SHP77 treated with DMSO at 0.1 percent for 48 hours (cell line): ENCODE measurements at places on chromosomes 5 and 9.

GRCh38 chr5:78647838-78648358, 674 bp downstream of the LHFPL2 start:
- no peak for DNase-seq

- DNase-seq, result no peak
These were observed 275.0 kb downstream of the GAS1 start for GRCh38 chr9:86672301-86672700.

DNA sequence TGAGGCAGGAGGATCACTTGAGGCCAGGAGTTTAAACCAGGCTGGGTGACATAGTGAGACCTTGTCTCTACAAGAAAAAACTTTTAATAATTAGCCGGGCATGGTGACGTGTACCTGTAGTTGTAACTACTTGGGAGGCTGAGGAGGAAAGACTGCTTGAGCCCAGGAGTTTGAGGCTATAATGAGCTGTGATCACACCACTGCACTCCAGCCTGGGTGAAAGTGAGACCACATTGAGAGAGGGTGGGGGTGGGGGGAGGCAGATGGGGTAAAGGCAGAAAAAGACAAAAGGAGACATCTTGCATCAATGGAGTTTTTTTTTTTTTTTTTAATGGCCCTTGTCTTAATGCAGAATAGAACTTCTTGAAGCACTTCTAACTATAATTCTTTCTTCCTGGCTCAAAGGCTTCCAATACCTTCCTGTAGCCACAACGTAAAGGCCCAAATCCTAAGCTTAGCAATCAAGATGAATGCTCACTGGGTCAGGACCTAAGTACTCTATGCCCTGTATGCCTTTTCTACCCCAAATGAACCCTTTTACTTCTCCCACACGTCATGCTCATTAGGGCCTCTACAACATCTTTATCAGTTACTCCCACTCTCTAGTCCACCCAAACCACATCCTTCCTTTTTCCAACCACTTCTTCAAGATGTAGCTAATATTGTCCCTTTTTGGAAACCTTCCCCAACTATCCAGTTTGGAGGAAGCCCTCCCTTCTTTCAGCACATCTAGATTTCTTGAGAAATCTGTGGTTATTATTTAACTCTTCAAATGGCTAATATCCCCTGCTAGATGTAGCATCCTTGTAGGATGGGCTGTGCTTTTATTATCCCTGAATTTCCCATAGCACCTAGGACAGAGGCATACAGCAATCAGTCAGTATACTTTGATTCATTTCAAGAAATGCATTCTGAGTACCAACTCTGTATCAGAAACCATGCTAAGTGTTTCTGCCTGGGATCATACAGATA, 40.8 kb downstream of the CSF2 start:
- DNase-seq, result no peak

DNA sequence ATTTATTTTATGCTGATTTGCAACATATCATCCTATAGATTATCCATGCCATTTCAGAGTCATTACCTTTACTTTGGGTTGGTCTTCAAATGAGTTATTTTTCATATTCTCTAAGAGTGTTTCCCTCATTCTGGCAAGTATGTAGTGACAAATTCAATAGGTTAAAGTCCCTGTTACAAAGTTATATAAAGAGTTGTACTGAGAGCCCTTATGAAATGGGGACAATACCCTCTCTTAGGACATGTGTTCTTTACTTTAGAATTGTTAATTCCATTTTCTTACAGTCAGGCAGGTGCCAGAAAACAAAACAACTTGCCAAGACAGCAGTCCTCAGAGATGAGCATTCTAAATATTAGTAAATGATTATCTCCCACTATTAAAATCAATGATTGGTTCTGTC, 6.0 kb downstream of the ALDH1A1 start:
- no peak for DNase-seq

- no peak for DNase-seq
These were observed 79.3 kb downstream of the ARL15 start for GRCh38 chr5:54230936-54231685.

GRCh38 chr9:94639061-94639998, at the start of gene FBP1:
FBP1 (minus strand) TSS chr9:94639518; CDS start chr9:94639310, 208 bp downstream.
- DNase-seq, result no peak

DNA sequence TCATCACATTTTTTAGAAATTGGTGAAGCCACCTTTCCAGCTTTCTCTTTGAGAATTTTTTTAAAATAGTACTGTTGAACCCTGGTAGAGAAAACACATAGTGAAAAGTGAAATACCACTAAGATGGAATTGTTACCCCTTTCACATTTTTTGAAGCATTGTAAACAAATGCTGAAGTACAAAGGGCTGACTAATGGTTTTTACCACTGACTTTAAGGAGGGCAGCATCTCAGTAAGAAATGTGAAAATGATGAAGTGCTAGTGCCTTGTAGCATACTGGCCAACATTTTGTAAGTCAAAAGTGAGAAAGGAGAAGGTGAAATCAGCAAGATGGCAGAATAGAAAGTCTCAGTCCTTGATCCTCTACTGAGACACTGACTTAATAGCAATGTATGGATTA, 320.6 kb downstream of the PJA2 start:
- DNase-seq, result no peak

GRCh38 chr5:159156426-159157238, 52.7 kb downstream of the RNF145 start:
- peak; percentile 37 for DNase-seq

- no peak for DNase-seq
These were observed 104.8 kb downstream of the PAX5 start for GRCh38 chr9:36929350-36929675.

GRCh38 chr5:154368041-154368800, 77.6 kb upstream of the SAP30L start:
- DNase-seq, result no peak

DNA sequence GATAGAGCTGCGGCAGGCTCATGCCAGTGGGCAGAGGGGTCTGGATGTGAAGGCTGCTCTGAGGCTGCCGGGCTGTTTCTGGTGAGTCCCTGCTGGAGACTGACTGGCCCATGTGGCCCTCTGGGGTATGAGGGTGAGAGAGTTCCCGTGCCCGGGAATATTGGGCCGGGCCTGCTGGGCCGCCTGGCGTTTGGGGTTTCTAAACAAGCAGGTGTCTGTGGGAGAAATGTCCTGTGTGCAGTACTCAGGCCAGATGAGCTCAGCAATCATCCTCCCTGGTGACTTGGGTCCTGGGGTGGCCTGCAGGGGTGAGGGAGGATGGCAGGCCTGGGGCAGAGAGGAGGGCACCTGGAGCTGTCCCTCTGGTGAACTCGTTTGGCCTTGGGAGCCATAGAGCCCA, 74.9 kb downstream of the MACROH2A1 start:
- no peak for DNase-seq

DNA sequence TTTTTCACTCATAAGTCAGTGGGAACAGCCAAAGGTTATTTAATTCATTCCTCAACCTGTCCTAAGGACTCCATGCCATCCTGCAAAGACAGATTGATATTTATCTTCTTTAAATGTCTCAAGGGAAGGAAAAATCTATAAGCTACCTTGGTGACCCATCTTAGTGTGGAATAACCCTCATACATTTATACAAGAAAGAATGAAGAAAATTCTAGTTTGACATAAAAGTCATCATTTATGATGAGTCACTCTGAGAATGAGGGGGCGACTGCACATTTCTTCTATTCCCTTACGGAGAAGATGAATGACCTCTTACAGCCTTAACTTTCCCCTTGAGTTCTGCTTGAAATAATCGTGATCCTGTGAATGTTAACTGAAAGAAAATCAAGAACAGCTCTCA, 26.8 kb upstream of the NUDT12 start:
- DNase-seq, result no peak

GRCh38 chr5:13658152-13658551, 286.3 kb downstream of the DNAH5 start:
- no peak for DNase-seq

GRCh38 chr5:68995845-68996545, 97.8 kb upstream of the SLC30A5 start:
- no peak for DNase-seq

DNA sequence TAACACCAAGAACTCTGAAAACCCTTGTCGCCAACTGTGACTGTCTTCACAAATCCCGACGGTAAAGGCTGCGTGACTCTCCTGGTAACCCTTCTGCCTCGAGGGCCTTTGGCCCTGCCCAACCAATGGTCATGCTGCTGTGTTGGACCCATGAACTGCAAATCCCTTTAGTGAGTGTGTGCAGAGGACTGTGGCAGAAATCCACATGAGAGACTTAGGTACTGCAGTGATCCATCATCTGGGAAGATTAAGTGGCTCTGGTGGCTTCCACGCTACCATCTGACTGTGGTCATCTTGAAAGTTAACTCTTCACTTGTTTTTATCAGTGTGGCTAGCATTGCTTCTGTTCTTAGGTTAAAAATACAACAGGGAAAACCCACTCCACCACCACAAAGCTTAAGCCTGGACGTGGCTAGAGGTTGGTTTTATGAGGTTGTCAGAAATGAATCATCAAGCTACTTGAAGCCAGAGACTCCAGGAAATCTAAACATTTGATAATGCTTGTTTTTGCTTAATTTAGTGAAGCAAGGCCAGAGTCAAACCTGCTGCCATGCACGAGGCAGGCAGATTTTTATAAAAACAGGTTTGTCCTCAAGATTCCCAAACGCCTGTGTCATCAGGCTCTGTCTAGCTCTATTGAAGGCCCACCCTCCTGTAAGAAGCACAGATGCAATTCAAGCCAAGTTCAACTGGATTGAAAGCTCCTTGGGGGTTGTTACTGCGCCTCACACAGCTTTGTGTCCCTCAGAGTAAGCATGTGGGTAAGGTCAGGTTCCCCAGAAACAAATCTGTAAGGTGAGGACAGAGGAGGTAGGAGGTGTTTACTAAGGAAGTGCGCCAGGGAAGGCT, 52.7 kb upstream of the ERCC6L2 start:
- DNase-seq, result no peak

- DNase-seq, result no peak
These were observed 705.7 kb downstream of the CETN3 start for GRCh38 chr5:89703817-89704216.

DNA sequence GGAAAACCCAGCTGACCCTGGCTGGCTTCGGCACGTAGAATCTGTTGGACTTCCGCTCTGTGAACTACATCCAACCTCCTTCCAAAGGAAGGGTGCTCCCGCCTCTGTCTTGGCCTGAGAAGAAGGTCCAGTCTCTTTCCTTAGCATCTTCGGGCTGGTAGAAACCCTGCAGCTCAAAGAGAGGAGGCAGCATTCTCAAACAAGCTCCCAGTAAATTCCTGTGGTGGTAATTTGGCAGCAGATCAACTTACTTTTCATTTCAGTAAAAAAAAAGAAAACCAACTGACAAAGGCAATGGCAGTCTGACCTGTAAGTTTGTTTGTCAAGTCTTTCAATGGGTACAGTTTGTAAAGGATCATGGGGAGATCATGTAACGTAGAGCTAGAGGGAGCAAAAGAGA, 176.7 kb downstream of the MED10 start:
- DNase-seq, result no peak

GRCh38 chr9:108441726-108442125, 414.1 kb downstream of the ACTL7B start:
- DNase-seq, result no peak

GRCh38 chr5:2904956-2905355, 153.5 kb upstream of the IRX2 start:
- DNase-seq, result no peak

DNA sequence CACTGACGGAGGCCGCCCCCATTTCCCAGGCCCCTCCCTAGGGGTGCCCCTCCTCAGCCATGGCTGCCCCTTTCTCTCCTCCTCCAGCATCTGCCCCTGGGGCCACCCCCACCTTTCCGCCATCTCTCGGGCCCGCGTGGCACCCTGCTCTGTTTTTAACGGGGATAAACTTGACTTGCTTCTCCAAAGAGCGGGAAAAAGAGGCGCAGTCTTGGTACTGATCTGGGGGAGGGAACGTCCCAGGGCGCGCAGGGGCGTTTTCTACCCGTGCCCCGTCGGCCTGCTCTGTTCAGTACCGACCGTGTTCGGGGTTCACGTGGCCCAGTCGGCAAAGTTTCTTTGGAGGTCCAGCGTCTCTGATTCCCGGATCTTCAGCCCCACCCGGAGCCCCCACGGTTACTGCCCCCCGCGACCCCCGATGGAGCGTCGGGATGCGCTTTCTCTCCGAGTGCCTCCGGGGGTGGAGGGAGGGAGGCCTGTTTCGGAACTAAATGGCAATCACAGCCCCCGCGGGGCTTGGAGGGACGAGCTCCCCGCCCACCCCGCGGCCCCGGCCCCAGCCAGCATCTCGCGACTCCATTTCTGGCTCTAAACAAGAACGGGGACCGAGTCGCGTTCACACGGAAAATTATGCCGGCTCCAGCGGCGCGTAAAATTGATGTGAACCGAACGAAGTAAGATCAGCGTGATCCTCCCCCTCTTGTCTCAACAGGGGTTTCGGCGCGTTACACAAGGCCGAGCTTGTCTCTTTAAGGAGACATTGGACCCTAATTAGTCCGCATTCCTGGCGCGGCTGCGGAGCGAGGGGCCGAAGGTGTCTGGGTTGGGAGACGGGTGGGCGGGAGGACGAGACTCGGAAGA, 1.1 kb upstream of the TLE4 start:
- no peak for DNase-seq

DNA sequence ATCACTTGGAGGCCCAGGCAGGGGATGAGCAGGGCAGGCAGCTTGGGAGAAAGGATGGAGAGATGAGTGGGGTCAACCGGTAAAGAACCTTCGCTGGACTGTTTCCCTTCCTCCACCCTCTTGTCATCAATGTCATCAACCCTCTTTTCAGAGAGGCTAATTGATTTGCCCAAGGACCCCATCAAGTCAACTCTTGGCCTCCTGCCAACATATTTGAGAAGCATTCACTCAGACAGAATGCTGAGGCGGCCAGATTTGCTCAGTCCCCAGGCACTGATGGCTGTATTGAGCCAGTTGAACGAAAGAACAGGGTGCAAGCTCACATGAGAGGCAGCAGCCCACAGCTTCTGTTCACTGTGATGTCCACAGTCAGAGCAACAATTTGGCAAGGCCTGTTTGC, 193.5 kb downstream of the RFK start:
- DNase-seq, result no peak

DNA sequence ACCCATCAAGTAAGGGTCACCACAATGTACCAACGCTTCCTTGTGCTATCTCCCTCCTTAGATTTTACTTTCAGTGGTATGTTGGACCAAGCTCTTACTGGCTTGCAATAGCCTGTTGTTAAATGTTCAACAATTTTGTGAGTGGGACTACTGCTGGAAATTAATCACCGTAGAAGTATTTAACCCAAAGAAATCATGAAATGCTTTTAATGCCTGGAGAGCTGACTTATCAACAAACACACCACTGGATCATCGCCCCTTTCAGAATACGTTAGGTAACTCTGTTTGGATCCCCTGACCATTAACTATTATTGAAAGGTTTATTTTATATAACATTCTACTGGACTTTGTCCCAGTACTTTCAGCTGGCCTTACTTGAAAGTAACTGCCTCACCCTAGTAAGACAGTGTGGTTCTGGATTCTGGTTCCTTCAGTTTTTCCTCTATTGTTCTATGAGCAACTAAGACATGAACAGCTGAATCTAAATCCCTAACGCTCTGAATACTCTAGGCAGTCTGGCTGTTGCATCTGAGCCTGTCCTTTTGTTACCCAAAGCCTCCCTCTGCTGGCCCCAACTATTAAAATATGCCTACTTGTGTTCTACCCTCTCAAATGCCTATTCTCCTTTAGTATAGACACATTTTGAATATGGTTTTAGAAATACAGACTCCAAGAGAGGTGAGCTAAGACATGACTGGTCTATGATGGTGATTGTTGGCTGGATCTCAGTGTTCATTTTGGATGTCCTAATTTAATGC, 1203.4 kb upstream of the DMAC1 start:
- no peak for DNase-seq

GRCh38 chr5:78430866-78431265, 70.4 kb downstream of the SCAMP1 start:
- no peak for DNase-seq

GRCh38 chr5:83414601-83415000, 56.9 kb upstream of the VCAN start:
- no peak for DNase-seq
